ENCODE measurements at places on chromosomes 3 and 15.
A peak's percentile ranks its signal among the peaks of the same experiment; 100 is the strongest.

GRCh38 chr3:11776346-11776745 lies 70.3 kb downstream of the TAMM41 start:
- no peak for DNase-seq

- DNase-seq, result no peak
These were observed 157.2 kb downstream of the CHDH start for GRCh38 chr3:53688989-53689388.

- peak; percentile 66 for DNase-seq
These were observed 25.7 kb downstream of the FAM3D start for GRCh38 chr3:58640700-58641372.

DNA sequence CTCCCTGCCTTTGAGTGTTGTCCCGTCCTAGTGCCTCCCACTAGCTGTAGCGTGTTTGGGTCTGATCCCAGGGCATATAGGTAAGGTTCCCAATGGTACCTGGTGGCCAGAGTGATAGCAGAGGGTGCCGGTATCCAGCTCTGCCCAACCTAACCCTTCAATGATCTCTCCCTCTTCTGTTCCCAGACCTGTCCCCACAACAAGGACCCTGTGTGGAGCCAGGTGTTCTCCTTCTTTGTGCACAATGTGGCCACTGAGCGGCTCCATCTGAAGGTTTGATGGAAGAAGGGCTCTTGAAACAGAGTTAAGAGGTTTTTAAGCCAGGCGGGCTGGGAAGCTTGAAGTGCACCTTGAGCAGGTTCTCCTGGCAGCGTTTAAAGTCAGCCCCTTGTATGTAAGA lies 35.5 kb downstream of the ESYT3 start:
- no peak for DNase-seq

GRCh38 chr3:32373844-32374243 lies 17.8 kb upstream of the CMTM7 start:
- DNase-seq, result no peak

DNA sequence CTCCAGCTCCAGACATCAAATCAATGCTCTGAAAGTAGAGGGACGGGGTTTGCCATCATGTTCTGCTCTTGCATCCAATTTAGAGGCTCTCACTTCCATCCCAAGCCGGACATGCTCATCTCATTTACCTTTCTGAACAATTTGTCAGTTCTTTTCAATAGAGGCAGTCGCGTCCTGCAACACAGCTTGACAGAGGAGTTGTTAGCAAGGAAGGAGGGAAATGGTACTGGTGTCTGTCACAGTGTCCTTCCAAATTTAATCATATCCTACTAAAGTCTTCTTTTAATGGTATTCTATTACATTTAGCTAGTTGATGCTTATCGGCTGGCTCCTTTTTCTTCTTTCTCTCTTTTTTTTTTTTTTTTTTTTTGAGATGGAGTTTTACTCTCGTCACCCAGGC lies 45.6 kb downstream of the HHLA2 start:
- DNase-seq, result no peak

- no peak for DNase-seq
These were observed 100.7 kb upstream of the KCNMB2 start for GRCh38 chr3:178435575-178435974.

- peak; percentile 70 for DNase-seq
These were observed 34.8 kb downstream of the EIF4E3 start for GRCh38 chr3:71690341-71690841.

DNA sequence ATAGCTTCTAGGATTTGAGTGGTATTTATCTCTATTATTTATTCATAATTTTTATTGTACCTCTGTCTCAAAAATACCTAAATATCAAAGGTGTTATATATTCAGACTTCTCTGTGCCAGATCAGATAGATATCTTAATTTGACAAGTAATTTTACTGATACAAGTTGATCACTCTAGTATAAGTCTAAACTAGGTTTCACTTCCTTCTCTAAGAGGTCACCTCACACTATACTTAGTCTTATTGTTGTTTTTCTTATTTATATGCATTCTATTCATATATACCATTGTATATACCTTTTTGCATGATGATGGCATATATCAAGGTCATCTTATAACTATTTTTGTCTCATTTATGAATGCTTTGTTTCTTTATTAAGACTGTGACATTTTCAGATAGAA lies 26.4 kb upstream of the HGD start:
- DNase-seq, result no peak

DNA sequence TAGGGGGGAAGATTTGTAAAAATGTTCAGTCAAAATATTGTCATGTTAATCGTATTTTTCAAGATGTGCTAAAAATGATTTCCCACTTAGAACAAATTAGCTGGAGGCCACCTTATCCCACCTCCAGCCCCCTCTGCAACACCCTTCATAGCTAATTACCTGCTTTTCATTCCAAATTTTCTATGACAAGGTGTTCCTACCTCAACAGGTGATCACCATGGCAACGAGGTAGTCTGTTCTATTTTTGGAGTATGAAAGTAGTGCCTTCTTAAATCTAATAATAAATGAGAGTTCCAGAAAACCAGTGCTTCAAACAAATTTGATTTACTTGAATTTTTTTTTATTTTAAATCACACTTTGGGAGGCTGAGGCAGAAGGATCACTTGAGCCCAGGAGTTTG lies 149.8 kb downstream of the FNDC3B start:
- DNase-seq, result no peak

DNA sequence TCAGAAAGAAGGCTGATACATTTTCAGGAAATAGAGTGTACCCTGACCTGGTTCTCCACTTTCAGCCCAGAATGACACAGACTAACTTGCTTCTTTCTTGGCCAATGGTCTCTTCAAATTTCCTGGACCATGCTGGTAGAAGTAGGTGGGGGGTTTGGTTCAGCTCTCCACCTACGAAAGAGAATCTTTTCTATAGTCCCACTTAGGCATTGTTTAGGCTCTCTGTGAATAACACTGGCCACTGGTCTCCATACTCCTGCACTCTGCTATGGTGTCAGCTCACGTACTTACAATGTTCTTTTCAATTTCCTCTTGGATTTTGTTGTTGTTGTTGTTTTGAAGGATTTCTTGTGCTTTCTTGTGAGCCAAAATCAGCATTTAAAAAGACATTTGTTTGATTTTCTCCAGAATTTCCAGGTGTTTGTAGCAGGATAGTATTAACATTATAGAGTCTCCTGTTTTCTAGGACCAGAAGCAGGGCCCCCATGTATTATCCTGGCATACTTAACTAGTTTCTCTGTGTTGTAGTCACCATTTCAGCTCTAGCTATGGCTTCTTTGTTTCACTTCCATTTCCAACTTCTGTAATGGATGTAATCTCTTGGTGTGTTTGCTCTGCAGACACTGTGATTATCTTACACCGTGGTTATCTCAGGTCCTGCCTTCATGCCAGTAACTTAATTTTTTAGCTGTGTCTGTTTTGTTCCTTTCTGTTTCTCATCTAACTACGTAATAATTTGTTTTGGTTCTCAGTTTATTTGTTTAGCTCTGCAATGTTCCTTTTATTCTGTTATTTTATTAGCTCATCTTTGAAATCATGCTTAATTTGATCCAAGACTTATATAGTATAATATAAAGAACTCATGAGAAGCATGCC lies 61.4 kb downstream of the CHRNA7 start:
- no peak for DNase-seq

GRCh38 chr3:96959901-96960641 lies 145.7 kb downstream of the EPHA6 start:
- DNase-seq, result peak; percentile 54

DNA sequence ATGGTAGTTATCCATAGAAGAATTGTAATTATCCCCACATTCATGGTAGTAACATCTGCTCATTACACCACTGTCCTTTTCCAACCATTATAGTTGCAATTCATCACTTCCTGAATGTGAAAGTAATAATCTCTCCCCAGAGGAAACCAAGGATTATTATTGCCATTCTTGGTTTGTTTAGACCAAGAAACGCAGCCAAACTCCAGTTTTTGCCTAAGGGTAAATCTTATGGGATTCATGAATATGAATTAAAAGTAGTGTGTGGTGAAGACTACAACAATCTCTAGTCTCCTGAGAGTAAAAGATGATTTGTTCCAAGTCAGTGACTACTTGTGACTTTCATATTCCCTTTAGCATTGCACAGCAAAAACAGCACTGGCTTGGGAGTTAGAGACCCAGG lies 45.7 kb upstream of the ABI3BP start:
- peak; percentile 81 for DNase-seq

- DNase-seq, result peak; percentile 77
These were observed 168.5 kb upstream of the FAM3D start for GRCh38 chr3:58835086-58835485.

GRCh38 chr15:65611888-65612615 lies 1.1 kb upstream of the INTS14 start:
- no peak for DNase-seq

- peak; percentile 90 for DNase-seq
These were observed 533 bp downstream of the ARF4 start for GRCh38 chr3:57596495-57597126.

GRCh38 chr15:23033979-23034378 lies 5.4 kb downstream of the TUBGCP5 start:
- DNase-seq, result no peak

DNA sequence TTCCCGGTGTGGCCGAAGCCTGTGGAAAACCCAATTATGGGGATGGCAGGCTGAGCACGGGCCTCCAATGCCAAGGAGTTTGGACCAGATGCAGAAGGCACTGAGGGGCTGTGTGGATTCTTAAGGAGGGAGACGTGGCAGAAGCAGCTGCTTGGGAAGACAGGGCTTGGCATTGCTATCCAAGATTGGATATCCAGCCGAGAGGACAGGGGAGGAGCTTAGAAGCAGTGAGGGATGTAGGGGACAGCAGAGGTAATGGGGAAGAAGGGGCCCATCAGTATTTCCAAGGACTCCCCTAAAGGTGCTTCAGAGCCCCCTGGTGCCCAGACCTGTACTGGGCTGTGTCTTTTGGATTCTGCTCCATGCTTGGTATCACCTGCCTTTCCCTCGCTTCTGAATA lies 112.8 kb upstream of the TLE3 start:
- no peak for DNase-seq

GRCh38 chr3:143163562-143164100 lies 44.1 kb downstream of the CHST2 start:
- DNase-seq, result no peak

GRCh38 chr3:179016979-179017670 lies 54.5 kb downstream of the ZMAT3 start:
- no peak for DNase-seq

DNA sequence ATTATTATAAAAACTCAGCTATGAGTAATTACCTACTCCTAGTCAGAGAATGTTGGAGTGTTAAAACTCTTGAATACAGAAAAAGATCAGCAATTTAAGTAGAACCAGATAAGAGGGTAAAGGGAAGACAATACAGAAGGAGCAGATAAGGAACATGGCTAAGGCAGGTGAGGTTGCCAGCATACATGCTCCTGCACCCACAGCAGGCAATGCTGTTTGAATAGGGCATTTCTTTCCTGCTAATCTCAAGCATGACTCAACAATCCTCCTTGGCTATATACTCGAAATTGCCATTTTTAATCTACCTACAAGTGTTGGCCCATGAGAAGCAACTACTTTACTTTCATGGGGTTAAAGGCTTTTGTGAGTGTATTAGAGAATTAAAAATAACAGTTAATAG lies 494.5 kb downstream of the DIPK2A start:
- DNase-seq, result no peak

- no peak for DNase-seq
These were observed 14.3 kb downstream of the CA12 start for GRCh38 chr15:63367390-63367789.

GRCh38 chr3:31709526-31709925 lies 176.8 kb downstream of the STT3B start:
- DNase-seq, result no peak

DNA sequence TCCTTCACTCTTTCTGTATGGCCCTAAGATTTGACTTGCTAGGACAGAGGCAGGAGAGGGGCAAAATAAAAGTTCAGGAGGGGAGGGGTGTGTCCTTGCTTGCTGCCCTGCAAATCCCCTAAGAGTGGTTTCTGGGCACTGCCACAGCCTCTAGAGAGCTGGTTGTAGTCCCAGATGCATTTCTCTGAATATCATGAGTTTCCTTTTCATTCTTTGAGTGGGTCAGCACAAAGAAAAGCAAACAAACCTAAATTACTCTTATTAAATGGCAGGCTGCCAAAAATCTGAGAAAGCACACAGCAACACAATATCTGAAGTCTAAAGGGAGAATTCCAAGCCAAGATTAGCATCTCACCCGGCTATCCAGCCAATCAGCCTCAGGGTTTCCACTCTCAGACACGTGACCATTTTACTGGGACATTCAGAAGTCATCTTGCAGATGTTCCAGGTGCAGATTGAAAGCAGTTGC lies 919.3 kb downstream of the TUSC7 start:
- peak; percentile 79 for DNase-seq

- DNase-seq, result no peak
These were observed 9.3 kb downstream of the LRCH3 start for GRCh38 chr3:197800379-197800778.

DNA sequence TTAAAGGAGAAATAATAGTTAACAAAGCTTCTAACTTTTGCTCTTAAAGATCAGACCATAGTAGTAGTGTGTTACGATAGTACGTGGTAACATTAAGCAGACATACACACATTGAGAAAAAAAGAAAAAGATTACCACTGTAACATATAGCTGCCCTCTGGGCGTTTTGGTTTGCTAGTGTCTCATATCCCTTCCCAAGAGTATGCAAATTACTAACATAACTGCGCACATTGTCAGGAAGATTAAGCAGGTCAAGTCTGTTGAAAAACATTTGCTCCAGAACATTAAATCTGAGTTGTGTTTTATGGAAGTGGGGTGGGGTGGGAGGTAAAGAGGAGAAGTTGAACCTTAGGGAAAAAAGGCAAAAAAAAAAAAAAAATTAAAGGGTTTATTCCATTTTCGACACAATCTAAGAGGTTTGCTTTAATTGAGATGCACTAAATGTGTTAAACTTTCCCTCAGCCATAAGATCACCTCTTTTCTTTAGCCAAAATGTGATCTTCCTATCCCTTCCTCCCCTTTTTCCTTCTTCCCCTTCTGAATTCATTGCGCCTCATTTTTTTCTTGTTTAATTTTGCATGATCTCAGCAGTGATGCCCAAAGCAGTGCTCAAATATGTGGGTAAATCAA lies 1.5 kb upstream of the LRIG1 start:
- no peak for DNase-seq

DNA sequence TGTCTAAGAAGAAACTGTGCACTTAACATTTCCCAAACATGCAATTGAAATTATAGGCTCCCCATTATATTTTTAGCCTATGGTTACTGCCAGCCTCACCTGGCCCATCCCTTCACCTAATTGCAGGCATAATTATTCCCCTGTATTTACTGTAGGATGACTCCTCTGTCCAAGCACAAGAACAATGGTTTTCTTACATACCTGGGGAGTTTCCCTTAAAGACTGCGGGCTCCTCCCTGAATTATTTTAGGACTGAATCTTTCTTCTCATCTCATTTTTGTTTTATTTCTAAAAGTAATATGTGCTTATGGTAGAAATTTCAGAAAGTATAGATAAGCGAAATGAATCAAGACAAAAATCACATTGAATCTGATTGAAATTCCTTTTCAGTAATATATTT lies 11.4 kb downstream of the TM4SF1 start:
- DNase-seq, result no peak

GRCh38 chr3:189554868-189555557 lies 76.2 kb upstream of the TP63 start:
- DNase-seq, result no peak

- peak; percentile 43 for DNase-seq
These were observed at the start of gene FGF12 for GRCh38 chr3:192727032-192727847. Gene FGF12 (minus strand): TSS chr3:192727541.

All from fibroblast of skin of right quadriceps (primary cell).